Globus pallidus (tissue), 1 donor: ENCODE measurements at places on chromosomes 5 and 9.

DNA sequence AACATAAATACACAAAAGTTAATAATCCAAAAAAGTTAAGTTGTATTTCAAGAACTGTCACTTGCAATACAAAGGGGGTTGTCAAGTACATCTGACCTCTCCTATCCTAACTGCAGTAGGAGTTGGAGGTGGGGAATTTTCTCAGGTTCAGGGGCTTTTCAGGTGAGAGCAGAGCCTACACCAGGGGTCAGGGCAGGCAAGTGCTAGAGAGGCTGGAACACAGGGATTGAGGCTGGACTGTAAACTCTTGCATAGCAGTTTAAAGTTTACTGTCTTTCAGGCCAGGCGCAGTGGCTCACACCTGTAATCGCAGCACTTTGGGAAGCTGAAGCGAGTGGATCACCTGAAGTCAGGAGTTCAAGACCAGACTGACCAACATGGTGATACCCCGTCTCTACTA lies 25.4 kb upstream of the RASGRF2 start:
- DNase-seq = no peak

DNA sequence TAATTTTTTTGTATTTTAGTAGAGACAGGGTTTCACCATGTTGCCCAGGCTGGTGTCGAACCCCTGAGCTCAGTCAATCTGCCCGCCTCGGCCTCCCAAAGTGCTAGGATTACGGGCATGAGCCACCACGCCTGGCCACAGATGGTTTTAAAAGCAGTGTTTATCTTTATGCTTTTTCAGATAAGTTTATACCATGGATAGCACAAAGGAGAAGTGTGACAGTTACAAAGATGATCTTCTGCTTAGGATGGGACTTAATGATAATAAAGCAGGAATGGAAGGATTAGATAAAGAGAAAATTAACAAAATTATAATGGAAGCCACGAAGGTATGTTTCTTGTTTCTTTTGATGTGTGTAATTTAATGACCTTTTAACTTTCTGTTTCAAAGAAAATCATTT lies 35.1 kb downstream of the POLK start:
- DNase-seq = no peak

DNA sequence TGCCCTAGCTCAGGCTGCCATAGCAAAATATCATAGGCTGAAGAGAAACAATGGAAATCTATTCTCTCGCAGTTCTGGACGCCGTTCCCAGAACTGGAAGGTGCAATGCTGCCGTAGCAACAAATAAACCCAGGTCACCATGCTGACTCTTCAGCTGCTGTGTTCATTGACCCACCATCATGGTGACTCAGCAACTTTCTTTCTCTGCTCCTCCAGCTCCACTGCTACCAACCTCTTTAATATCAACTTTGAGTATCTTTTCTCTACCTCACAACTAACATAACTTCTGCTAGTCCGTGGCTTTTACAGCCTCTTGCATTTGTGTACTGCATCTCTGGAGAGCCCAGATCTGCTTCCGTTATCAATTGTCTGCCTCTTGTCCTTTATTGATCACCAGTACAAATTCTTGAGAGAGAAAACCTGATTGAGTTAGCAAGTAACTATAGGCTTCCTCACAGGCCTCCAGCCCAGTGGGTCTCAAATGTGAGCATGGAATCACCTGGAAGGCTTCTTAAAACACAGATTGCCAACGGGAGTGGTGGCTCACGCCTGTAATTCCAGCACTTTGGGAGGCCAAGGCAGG lies 47.3 kb upstream of the SLC30A5 start:
- DNase-seq = no peak

- DNase-seq = no peak
Measured at GRCh38 chr5:21672911-21673310, 1180.2 kb downstream of the CDH12 start.

- DNase-seq = peak; percentile 10
Measured at GRCh38 chr5:111469903-111470302, 42.4 kb downstream of the STARD4 start.

DNA sequence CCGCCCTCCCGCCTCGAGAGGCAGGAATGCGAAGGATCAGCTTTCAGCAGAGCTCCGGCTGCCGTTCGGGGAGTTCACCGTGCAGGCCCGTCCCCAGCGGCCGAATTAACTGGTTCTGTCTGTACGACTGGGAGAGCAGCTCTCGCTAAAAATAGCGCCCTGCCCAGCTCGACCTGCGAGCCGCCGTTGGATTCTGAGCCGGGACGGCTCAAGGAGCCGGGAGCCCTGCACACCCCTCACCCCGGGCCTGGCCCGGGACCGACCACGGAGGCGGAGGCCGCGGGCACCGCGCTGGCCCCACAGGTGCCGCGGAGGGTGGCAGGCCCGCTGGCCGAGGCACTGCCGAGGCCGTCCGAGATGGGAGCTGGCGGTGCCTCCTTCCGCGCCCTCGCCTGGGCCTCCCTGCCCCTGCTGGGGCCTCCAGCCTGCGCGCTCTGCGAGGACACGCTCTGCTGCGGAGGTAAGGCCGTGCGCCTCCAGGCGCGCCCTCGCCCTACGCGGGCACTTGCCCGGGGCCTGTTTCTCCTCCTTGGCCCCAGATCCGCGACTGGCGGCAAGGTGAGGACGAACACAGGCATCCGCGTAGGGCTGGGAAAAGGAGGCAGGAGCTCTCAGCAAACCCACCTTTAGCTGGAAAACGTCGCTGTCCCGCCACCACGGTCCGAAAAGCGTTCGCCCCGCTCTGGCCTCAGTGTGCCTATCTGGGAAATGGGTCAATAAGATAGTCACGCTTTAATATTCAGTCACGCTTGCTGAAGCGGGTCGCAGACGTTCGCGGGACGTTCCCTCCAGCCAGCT lies 53.1 kb upstream of the DAB2IP start:
- no peak for DNase-seq

DNA sequence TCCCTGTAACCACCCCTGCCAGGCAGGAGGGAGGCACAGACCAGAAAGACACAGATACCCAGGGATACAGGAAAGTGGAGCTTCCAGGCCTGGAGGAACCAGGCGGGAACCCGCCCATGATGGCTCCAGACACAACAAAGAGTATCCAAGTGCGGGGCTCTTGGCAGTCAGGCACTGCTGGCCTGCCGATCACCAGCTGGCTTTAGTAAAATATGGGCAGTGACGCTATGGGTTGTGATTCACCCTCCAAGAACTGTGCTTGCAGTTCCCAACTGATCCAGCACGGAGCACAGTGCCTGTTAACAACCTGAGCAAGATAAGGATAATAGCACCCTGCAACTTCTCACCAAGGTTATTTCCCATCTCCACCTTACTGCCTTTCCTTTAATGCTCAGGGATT lies 463.3 kb downstream of the IRX1 start:
- DNase-seq = no peak

DNA sequence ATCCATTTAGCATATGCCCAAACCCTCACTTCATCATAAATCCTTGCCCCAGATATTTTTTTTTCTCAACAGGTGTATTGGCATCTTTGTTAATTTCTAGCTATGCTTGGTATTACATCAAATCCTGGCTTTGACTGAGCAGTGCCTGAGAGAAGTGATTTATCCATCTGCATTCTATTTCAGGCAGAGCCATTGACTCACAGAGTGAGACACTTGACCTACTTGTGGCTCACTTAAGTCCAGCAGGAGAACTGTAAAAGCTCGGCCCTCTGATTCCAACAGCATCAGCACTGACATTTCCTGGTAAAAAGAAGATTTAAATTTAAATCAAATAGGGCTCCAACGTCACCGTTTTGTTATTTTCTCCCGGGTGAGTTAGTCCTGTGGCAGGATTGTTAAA lies 93.4 kb downstream of the PLK2 start:
- no peak for DNase-seq

DNA sequence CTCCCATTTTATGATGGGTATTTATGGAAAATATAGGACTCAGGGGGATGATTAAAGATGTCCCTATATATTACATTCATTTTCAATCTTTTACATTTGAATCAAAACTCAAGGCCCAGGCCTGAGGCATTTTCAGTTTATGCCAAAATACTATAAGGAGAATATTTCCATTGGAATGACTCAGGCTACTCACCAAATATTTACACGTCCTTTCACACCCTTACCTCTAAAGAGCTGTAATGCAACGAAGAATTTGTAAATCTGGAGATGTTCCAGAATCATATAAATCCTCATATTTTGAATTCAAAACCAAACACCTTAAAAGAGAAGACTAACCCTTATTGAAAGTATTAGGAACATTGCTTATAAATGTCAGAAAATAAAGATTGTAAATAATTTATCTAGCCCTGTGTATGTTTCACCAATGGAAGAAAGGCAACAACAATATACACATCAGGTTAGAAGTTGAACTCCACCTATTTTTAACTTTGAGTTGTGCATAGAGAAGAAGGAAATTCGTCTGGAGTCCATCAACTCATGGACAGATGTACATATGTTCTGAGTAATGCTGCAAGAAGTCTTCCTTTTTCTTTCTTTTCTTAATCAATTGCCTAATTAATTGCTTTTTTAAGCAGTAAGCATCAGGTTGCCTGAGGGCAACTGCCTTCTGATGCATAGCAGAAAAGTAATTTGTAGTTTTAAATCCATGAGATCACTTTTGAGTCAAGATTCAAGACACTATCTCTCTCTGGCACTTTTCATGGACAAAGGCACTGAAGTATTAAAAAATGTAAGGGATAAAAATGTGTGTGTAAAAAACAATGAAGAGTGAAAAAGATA lies 579.3 kb upstream of the RGMB start:
- DNase-seq = no peak

- no peak for DNase-seq
Measured at GRCh38 chr9:72872718-72873117, 80.1 kb downstream of the ALDH1A1 start.

DNA sequence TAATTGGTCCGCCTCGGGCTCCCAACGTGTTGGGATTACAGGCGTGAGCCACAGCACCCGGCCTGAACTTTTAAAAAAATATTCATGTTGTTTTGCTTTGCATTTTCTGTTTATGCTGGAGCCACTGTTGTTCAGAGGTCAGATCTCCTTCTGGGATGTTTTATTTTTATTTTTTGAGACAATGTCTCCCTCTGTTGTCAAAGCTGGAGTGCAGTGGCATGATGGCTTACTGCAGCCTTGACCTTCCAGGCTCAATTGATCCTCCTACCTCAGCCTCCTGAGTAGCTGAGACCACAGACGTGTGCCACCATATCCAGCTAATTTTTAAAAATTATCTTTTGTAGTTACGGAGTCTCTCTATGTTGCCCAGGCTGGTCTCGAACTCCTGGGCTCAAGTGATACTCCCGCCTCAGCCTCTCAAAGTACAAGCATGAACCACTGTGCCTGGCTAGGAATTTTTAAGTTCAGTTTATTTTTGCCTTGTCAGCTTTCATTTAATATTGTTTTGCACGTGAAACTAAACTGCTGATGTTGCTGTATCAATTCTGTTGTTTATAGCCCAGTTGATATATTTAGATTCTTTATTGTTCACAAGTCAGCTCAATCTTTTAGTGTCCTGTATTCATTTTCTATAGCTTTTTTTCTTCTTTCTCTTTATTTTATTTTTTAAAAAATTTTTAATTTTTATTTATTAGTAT lies 13.7 kb downstream of the TMEFF1 start:
- no peak for DNase-seq

GRCh38 chr5:68924481-68925145 lies 169.2 kb upstream of the SLC30A5 start:
- DNase-seq = no peak

GRCh38 chr9:114745108-114745848 lies 60.6 kb downstream of the TNFSF15 start:
- peak; percentile 56 for DNase-seq

DNA sequence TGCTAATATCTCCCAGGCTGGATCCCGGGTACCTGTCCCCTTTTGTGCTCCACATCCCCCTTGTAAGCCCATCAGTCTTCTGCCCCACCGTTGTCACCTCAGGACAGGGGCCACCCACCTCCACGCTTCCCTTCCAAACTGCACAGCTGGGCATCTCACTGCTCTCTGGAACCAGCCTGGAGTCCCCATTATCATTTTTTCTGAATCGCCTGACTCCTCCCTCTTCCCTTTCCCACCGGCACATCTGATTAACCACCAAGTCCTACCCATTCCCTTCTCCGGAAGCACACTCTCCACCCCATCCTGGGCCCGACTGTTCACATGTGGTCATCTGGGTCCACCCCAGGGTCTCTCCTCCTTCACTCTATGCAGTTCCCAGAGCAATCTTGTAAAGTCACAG lies 53.9 kb downstream of the PSD2 start:
- no peak for DNase-seq

- DNase-seq = no peak
Measured at GRCh38 chr5:175830586-175831300, 40.6 kb upstream of the CPLX2 start.

DNA sequence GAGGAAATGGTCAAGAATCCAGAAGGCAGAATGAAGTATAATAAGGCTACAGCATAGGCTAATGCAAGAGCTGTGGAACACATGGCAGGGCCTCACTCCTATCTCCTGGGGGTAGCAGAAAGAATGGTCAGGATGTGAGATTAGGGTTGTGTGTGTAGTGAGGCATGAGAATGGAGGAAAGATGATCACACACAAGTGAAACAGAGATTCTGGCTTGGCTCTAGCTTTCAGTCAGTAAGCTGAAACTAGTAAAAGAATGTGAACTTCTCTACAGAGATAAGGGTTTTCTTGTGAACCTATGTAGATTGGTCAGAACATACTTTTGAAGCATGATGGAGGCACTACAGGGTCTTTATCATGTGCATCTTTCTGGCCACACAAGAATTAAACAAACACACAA lies 298.8 kb downstream of the ASTN2 start:
- DNase-seq = no peak

DNA sequence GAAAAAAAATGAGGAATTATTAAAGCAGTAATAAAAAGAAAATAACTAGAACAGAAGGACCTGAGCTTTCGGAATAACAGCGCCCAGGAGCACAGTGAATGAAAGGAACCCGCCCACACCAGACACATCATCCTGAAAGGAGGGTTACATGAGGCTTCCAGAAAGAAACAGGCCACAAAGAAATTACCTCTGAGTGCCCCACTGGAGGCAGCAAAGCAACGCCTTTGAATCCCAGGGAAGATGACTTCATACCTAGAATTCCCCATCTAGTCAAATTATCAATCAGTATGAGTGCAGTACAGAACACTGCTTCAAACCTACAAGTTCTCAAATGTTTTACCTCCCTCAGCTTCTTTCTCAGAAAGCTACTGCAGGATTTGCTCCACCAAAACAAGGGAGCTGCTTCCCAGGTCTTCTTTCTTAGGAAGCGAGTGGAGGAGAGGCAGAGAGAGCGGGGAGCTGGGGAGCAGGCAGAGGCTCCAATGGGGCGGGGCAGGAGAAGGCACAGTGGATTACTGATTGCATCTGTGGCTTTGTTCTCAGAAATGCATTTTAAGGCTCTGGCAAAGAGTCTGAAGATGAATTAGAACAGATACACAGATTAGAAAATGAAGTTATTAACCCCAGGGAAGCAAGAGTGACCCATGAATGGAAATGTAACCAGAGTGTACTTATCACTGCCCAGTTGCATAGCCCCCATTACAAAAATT lies 87.1 kb downstream of the SEMA4D start:
- no peak for DNase-seq
